ENCODE measurements at places on chromosomes 4 and X.
A peak's percentile ranks its signal among the peaks of the same experiment; 100 is the strongest.

GRCh38 chrX:3638280-3638873 lies 75.1 kb downstream of the PRKX start:
- DNase-seq, result peak; percentile 41

GRCh38 chrX:13876652-13877051 lies 59.8 kb upstream of the GPM6B start:
- no peak for DNase-seq

GRCh38 chr4:110480031-110480549 lies 4.1 kb downstream of the ENPEP start:
- peak; percentile 80 for DNase-seq

DNA sequence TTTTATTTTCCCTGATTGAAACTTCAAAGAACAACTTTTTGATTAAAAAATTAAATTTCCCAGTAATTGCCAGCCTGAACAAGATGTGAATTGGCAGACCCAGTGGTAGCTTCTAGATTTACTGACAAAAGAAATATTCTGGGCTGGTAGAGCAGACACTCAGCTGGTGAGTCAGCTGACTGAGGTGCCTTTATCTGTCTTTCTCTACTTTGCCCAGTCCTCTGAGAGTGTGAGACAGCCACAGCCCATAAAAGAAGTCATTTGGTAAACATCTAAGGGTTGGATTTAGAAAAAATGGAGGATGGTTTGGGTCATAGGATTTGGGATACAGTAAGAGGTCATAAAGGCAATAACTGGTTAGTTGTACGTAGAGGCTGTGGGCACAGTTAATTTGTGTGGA lies 54.5 kb downstream of the CCSER1 start:
- DNase-seq, result no peak

- no peak for DNase-seq
Observed at GRCh38 chrX:72408885-72409284, 103.2 kb upstream of the CITED1 start.

GRCh38 chr4:138833974-138834373 lies 181.6 kb upstream of the NOCT start:
- no peak for DNase-seq

DNA sequence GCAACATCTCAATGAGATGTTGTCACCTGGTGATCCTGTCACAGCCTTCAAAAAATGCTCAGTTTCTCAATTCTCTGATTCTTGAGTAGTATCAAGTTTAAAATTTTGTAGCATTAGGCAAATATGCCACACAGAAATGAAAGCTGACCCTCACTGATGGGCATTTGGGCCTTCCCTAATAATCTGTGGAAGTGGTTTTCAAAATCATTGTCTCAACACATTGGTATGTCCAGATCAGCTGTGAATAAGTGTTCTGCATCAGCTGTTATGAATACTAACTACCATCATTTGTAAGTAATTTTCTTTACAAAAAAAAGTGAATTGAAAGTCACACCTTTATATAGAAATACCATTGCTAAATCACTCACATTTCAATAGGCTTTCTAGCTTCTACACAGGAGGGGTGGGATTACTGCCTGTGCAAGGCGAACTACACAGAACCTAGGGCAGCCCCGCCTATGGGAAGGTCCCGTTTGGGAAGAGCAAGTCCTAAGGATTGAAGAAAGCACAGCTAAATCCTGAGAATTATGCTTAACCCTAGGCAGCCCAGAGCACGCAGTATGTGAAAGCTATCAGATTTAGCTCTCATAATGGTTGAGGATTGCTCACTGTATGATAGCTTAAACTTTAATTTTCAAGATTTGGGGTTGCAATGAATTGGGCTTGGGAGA lies 73.4 kb downstream of the GPC3 start:
- DNase-seq, result no peak

DNA sequence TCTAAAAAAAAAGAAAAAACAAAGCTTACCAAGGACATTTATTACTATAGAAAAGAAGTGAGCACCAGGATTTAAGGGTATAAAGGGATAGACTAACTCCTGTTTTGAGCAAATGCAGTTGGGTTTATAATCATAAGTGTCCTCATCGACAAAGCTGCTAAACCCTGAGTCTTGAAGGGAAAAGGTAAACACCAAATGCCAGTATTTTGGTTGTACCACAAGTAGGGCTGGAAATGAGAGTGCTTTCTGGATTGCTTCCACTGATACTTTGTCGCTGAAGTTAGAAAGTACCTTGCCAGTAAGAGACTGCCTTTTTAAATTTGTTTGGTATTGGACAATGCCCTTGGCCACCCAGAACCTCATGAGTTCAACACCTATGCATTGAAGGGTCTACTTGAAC lies 53.7 kb downstream of the WDFY3 start:
- no peak for DNase-seq

GRCh38 chr4:41957634-41958033 lies 22.4 kb downstream of the TMEM33 start:
- no peak for DNase-seq

- DNase-seq, result no peak
Observed at GRCh38 chr4:34628471-34628870, 1615.8 kb downstream of the ARAP2 start.

GRCh38 chr4:878796-879728 lies 53.1 kb downstream of the GAK start:
- DNase-seq, result no peak

- DNase-seq, result no peak
Observed at GRCh38 chr4:168931215-168931650, 78.8 kb downstream of the CBR4 start.

DNA sequence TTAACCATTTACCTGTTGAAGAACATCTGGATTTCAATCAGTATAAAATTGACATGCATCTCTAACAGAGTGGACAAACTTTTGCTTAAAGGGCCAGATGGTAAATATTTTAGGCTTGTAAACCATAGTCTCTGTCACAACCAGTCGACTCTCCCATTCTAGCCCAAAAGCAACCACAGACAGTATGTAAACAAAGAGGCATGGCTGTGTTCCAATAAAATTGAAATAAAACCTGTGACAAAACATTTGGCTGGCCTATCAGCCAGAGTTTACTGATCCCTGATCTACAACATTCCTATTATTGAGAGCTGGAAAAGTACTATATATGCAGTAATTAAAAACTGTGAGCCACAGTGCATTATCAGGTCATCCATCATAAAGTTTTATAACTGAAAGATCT lies 3.2 kb downstream of the CENPC start:
- DNase-seq, result no peak

GRCh38 chr4:72846280-72847111 lies 223.0 kb downstream of the COX18 start:
- DNase-seq, result no peak

GRCh38 chrX:134174273-134174660 lies 62.7 kb upstream of the CCDC160 start:
- DNase-seq, result no peak

Measured in forelimb muscle (tissue), 1 donor.